Endodermal cell (in vitro differentiated cells): ENCODE measurements at places on chromosomes 5 and 9.
A peak's percentile ranks its signal among the peaks of the same experiment; 100 is the strongest.

DNA sequence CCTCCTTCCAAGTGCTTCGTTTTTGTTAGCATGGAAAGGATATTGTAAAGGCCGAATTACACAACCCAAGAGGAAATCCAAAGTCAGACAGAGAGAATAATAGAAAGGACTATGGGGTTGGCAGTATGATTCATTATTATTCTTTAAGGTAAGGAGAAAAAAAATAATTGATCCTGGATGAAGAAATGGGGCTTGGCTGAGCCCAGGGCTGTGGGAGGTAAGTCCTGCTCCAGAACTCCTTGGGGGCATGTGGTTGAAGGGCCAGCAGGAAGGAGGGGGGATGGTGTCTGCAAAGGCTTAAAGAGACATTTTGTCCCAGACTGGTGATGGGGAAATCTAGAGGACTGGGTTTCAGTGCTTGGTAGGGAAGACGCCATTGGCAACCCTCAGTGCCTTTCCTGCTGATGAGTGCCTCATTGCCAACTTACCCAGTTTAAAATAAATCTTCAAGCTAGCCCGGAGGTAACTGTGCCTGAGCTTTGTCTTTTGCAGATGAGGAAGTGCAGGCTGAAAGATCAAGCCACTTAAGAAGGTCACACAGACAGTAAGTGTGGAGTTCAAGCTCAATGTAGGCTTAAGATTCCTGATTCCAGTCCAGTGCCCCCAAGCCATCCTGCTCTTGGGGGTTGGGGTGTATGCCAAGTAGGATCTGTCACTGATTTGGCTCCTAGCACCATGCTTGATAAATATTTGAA is 30.2 kb downstream of the FOXI1 start:
- DNase-seq, result peak; percentile 20

- DNase-seq, result no peak
Observed at GRCh38 chr5:110872963-110873362, 134.2 kb downstream of the SLC25A46 start.

GRCh38 chr5:132074091-132074771 is 642 bp downstream of the CSF2 start:
- DNase-seq, result no peak

DNA sequence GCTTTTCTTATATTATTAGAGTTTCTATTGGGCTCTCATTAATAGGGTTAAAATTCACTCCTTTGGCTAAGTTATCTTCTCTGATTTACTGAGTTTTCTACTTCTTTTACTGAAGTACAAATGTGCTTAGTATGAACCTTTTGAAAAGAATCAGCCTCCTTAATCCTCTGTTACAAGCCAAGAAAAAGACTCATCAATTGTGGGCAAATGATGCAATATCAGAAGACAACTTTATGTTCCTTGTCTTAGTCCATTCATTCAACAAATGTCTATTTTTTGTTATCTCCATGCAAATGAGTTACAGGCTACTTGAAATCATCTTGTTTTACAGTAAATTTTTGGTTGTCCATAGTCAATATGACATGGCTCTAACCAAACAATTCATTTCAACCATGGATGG is 40.3 kb downstream of the SNCAIP start:
- DNase-seq, result no peak

- DNase-seq, result no peak
Observed at GRCh38 chr5:14134083-14134482, 9.1 kb upstream of the TRIO start.

DNA sequence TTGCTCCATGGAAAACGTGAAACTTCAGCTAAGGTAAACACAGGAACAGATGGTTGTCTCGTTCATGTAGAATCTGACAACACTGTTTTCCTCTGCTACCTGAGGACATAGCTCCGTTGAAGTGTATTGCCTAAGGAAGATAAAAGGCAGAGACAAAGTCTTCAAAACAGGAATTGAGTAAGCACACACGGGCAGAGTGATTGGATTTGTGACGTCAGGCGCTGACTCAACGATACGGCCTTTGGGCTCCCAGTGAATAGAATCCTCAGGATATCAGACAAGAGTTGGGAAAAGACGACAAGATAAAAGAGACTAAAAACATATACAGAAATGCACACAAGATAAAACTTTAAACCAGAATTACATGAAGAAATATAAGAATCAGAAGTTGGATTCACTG is 787.1 kb upstream of the CTNND2 start:
- DNase-seq, result peak; percentile 42
